ENCODE measurements at places on chromosomes 3 and 15.
A peak's percentile ranks its signal among the peaks of the same experiment; 100 is the strongest.

DNA sequence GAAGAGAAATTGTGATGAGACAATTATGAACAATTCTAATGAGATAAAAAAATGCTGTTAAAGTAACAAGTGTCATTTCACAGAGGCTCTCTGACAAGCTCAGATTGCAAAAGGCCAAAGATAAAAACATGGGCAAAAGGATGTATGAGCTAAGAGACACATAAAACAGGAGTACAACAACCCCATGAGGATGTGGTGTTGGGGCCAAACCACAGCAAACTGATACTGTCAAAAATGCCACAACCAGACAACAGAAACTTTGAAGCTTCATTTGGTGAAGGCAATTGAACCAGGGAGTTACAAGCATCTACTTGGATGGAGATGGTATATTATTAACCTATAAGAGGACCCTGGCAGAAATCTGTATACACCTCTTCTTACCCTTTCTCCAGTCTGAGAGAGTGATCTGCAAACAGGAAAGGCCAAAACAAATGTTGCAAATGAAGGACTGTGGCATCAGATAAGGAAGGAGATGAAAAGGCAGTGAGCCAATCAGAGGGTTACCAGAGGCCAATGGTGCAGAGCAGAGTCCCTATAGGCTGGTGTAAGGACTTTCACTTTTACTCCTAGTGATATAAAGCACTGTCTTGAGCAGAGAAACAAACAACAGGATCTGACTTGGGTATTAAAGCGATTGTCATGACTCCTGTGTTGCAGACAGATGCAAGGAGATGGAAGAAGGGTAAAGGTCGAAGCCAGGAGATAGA is 659.0 kb downstream of the NTRK3 start:
- DNase-seq, result no peak

DNA sequence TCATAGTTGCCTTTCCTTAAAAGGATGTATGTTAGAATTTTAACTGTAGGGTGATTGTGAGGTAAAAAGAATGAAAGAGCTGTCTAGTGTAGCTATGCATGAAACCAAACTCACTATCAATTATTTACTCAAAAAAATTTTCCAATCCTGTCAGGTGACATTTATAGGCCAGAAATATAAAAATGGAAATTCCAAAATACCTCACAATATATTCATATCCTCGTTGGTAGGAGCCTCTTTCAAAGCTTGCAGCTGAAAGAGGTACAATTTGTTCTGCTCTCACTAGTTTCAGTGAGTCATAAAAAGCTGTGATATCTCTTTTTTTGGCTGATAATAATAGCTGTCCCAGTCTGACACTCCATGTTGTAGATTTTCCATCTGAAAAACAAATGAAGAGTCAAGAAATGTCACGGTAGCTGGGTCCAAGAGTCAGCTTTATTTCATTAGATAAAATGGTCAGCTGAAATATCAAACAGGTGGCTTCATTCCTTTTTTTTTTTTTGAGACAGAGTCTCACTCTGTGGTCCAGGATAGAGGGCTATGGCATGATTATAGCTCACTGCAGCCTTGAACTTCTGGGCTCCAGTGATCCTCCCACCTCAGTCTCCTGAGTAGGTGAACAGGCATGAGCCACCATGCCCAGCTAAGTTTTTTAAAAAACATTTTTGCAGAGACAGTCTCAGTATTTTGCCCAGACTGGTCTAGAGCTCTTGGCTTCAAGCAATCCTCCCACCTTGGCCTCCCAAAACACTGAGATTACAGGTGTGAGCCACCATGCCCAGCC is 50.8 kb upstream of the XRN1 start:
- no peak for DNase-seq

DNA sequence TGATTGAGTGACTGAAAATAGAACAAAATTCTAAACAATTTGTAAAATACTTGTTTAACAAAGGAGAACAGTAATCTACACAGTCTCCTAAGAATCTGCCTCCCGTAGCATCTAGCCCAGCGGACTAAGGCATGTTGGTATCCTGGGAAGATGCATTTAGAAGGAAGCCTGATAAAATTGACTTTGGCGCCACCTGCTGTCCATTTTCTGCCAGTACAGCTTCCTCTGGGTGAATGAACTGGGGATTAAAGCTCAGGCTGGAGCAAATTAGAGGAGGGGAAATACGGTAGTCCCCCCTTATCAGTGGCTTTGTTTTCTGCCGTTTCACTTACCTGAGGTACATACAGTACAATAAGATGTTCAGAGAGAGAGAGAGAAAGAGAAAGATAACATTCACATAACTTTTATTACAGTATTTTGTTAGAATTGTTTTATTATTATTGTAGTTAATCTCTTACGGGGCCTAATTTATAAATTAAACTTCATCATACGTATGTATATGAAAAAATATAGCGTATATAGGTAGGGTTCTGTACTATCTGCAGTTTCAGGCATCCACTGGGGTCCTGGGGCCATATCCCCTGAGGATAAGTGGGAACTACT is 191.6 kb downstream of the GAP43 start:
- DNase-seq, result no peak

DNA sequence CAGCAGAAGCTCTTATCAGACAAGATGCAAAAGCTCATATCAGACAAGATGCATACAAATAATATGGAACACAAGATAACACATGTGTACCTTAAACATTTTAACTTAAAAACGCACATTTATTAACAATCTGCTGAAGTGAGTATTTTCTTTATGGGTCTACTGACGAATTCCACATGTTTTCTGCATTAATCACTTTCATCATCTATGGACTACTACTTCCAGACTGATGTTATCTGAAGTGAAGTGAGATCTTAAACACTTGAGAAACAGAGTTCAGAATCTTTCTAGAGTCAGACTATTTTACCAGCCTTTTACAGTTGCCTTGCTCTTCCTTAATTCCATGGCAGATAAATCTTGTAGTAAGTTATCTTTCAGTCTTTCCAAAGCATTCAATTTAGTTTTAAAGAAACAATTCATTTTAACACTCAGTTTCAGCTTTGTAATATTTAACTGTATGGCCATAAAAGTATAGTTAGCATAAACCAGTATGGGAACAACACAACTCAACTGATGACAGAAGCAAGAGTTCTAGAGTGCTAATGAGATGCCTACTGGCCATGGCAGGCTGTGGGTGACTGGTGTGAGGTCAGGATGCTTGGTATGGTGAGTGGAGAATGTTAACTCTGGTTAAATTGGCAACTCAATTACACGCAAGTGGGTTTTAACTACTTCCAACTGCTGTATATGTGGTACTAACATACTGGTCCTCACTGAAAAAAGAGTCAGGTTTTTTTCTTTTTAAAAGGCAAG is 9.8 kb downstream of the CMTM6 start:
- DNase-seq, result no peak

DNA sequence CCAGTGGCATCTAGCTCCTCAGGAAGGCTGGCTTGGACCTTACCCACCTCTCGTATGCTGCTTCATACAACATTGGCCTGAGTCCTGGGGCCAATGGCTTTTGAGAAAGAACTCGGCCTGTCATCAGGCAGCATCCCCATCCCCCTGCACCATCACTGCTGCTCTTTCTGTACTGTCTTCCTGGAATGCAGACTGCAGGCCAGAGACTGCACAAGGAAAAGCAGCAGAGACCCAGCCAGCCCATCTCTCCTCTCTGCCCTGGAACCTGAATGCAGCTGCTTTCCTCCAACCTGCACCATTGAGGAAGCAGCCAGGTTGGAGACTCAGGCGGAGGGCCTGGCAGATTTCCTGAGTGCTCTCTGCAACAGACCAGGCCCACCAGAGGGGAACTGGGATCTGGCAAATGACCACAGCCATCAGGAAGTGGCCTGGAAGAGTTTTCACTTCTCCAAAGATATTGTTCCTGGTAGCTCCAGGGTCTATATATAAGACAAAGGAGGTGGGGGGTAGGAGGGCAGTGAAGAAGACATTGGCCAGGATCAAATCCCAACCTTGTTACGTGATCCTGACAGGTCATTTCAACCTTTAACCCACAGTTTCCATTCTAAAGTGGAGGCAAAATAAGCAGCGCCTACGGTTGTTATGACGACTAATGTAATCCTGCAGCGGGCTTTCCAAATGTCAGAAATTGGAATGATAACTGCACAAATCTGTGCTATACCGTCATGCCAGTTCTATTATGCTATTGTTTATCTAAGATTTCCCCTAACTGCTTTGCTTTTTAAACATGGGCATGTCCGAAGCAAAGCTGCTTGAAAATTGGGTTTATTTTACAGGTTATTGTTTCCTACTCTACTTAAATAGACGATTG is 24.4 kb upstream of the RAB7A start:
- DNase-seq, result no peak

DNA sequence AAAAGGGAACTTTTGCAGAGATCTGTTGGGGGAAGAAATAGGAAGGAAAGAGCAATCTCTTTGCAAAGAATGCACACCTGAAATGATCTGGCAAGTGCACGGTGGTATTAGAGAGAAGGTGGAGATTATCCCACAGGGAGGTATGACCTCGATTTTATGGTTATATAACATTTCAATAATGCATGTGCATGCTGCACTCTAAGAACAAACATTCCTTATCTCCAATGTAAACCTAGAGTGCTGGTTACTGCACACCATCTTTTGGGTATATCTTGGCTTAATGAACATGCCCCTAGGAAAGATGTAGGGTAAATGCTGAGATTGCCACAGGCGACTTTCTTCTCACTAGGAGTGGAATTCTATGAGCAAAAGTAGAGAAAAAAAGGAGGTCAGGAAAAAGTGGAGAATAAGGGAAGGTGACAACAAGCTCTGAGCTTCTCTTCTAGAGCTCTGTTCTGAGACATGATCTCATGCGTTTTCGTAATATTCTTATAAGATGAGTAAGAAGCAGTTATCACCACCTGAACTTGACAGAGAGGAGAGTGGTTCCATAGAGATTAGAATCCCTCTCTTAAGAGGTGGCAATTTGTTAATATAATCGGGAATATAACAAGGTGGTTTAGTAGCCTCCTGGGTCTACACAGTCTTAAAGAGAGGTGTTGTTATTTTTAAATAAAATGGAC is 117.5 kb upstream of the TMC3 start:
- no peak for DNase-seq

DNA sequence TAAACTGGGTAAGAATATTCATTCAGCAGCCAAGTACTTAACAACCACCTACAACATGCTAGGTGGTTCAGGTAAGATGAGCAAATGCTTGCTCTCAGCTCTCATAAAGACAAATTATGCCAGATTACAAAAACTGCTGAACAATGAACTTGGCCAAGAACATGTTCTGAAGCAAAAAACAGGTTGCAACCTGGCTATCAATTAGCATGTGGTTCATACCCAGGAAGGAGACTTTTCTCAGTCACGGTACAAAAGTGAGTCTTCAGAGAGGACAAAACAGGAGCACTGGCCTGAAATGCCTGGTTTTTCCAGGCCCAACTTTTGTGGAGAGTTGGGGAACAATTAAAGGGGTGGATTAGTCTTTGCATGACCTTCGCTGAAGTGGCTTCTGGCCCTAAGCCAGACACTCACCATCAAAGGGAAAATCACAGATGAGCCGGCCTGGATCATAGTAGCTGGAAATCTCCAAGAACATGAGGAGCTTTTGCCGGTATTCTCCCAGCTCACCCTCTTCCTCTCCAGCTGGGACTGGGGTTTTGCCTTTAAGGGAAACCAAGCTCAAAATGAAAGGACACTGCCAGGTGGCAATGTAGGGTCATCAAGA is 7.6 kb upstream of the PLA2G4F start:
- DNase-seq, result no peak

GRCh38 chr3:135458541-135459322 is 506.8 kb upstream of the PPP2R3A start:
- DNase-seq, result no peak

DNA sequence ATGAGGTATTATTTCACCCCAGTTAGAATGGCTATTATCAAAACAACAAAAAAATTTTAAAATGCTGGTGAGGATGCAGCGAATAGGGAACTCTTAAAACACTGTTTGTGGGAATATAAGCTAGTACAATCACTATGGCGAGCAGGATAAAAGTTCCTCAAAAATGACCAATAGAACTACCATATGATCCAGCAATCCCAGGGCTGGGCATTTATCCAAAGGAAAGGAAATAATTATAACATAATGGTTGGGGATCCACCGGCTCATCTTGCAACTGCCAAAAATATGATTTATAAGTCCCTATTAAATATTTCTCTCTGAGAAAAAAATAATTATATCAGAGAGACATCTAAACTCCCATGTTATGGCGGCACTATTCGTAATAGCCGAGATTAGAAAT is 127.6 kb upstream of the MME start:
- DNase-seq, result no peak

DNA sequence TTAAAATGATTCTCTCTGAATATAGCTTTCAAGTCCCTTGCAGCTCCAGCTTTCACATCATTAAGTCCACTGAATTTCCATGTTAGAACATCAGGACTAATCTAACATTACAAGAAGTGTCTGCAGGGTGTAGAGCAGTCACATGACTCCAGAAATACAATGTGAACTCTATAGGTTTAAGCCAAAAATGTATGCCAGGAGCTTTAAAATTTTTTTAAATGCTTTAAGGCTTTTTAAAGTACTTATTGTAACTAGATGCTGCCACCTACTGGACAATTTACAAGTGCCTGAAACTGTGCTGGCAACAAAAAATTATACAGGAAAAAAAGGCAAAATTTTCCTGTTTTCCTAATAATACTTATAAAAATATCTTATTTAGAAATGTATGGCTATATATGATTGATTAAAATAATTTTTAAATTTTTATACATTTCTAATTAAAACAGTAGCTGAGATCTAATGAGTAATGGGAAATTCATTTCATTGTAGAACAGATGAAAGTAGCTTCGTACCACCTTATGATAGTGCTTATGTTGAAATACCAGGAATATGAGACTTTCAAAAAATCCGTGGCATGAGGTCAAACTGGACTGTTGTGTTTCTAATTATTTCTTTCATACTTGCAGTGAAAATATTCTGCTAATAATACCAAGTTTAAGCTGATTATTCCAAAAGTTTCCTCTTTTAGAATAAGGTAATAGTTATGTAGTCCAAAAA is 25.7 kb downstream of the FSIP1 start:
- peak; percentile 62 for DNase-seq

- DNase-seq, result no peak
These were observed 87.9 kb downstream of the ULK4 start for GRCh38 chr3:41874022-41874421.

- DNase-seq, result no peak
These were observed 210.9 kb downstream of the ZIC1 start for GRCh38 chr3:147619921-147620560.

DNA sequence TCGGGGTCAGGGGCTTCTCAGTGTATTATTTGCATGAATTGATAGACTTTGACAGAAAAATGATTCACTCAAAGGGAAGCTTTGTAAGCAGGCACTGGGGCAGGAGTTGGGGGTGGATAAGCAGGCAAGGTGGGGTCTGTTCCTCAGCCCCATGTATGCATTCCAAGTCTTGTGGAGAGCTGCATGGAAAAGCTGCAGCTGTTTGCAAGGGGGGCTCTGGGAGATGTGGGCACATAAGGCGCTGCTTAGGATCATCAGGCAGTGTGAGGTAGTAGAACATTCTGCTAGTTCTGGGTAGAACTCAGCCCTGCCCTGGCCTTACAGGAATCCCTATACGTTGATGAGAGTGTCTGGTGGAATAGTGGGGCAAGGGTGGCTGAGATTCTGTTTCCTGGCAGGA is 154.2 kb upstream of the LRIG1 start:
- no peak for DNase-seq
